Stimulated activated memory B cell treated with anti-CD40 and anti-IgM and Interleukin-4, amounts not matched to agents 10 μg/mL and 1 μg/mL and 100 μg/mL, for 72 hours (primary cell): ENCODE measurements at places on chromosomes 2 and 18.

DNA sequence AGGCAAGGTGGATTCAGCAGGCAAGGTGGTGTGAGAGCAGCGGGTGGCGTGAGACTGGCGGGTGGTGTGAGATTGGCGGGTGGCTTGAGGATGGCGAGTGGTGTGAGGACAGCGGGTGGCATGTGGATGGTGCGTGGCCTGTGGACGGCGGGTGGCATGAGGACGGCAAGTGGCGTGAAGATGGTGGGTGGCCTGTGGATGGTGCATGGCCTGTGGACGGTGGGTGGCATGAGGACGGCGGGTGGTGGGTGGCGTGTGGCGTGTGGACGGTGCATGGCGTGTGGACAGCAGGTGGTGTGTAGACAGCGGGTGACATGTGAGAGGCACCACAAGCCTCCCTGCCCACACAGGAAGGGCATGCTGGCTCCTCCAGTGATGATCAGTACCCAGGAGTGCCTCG is 186.9 kb upstream of the SALL3 start:
- ATAC-seq, result peak; percentile 21

- ATAC-seq, result no peak
Observed at GRCh38 chr18:46393961-46394360, 263.1 kb downstream of the LOXHD1 start.

GRCh38 chr2:136111711-136112110 is 6.2 kb downstream of the CXCR4 start:
- ATAC-seq, result no peak

GRCh38 chr2:119476301-119477112 is 44.9 kb downstream of the TMEM37 start:
- ATAC-seq, result peak; percentile 42

GRCh38 chr18:46560671-46561045 is 96.4 kb downstream of the LOXHD1 start:
- ATAC-seq, result no peak

DNA sequence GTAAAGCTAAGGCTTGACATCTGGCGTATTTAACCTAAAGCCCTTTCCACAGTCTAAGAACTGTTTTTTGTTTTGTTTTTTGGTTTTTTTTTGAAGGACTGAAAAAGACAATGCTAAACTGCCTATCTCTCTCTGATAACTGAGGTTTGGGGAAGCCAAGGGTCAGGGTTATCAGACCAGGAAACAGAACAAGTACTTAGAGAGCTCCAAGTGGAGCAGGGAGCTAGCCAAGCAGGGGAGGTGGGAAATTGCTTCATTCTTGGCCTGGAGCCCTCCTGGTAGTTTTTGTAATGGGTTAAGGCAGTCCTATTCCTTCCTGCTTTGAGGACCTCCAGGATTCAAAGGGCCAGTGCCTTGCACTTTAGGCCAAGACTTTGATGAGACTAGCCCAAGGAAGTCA is 154.3 kb upstream of the LTBP1 start:
- no peak for ATAC-seq

DNA sequence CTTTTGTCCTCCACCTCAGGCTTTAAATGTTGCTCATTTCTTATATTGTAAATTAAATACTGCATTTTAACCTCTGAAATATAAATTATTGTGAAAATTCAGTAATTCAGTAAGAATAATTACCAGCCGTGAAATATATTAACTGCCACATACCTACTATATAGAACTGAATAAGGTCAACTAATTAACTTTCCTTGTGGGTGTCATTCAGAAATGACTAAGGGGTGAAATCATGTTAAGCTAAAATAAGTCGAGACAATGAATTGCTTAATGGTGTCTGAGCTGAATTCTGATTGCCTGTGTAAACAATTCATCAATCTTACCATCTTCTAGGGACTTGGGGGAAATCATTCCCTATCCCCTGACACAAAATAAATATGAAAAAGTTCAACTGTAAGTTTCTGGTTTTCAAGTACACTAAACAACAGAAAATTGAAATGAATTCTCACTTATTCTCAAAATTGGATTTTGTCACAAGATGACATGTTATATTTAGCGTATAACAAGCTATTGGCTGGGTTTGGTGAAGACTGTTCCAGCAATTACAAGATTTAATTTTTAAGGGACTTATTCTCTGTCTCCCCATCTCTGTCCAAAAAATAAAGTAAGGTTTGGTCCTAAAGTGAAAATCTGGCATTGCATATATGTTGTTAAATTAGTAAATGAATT is 255.1 kb downstream of the METTL4 start:
- no peak for ATAC-seq

DNA sequence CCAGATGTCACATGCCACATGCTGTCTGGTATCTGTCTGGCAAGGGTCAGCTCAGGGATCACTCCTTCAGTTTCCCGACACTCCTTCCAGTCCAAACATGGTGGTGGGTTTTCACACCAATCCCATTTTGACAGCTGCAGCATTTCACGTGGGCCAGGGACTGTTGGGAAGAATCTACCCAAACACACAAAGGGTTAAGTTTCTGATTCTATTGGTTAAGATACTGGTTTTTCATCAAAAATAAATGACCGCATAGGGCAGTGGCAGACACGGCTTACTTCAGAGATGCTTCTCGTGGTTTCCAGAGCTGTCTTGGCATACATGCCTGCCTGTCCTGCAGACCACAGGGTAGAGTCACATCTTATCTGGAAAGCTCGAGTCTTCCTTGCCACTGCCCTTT is 79.7 kb downstream of the PSMG2 start:
- ATAC-seq, result no peak

- no peak for ATAC-seq
Observed at GRCh38 chr2:98654699-98655495, 46.5 kb downstream of the UNC50 start.

- no peak for ATAC-seq
Observed at GRCh38 chr2:240643811-240644150, 18.5 kb downstream of the GPR35 start.

- no peak for ATAC-seq
Observed at GRCh38 chr2:66559672-66560071, 124.7 kb downstream of the MEIS1 start.

DNA sequence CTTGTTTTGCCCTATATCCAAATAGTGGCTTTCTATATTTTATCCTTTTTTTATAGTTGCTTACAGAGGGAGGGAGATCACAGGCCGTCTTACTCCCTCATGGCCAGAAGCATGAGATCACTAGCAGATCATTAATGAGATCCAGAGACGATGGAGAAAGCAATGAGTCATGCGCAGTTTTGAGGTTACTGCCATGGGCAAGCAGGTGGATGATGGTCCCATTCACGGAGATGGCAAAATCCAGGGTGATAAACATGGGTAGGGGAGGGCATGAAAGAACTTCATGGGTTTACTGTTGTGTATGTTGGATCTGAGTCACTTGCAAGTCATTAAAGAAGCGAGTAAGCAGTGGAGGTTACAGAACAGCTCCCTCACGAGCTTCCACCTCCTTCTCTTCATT is 60.4 kb downstream of the C18orf63 start:
- ATAC-seq, result no peak

DNA sequence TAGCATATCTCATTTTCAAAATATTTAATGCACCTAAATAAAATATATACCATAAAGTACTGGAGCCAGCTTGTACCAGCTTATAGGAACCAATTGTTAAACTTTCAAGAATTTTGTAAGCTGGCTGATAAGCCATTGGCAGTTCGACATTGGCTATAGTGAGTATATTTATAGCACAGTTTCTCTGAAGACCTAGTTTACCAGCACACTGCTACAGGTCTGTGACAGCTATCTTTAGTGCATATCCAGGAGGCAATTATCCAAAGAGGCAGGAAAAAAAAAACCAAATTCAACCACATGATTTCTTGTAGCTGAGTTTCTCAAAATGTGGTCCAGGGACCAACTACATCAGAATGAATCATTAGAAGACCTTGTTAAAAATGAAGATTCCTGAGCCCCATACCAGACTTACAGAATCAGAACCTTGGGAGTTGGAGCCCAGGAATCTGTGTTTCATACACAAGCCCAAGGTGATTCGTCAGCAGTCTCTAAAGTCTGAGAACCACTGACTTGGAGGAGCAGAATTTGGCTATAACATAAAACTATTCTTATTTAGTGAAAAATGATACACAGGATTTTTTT is 279.0 kb upstream of the NRP2 start:
- ATAC-seq, result no peak

- no peak for ATAC-seq
Observed at GRCh38 chr2:219861307-219861706, 233.9 kb downstream of the SLC4A3 start.

- no peak for ATAC-seq
Observed at GRCh38 chr2:30569946-30570345, 122.9 kb downstream of the LCLAT1 start.

DNA sequence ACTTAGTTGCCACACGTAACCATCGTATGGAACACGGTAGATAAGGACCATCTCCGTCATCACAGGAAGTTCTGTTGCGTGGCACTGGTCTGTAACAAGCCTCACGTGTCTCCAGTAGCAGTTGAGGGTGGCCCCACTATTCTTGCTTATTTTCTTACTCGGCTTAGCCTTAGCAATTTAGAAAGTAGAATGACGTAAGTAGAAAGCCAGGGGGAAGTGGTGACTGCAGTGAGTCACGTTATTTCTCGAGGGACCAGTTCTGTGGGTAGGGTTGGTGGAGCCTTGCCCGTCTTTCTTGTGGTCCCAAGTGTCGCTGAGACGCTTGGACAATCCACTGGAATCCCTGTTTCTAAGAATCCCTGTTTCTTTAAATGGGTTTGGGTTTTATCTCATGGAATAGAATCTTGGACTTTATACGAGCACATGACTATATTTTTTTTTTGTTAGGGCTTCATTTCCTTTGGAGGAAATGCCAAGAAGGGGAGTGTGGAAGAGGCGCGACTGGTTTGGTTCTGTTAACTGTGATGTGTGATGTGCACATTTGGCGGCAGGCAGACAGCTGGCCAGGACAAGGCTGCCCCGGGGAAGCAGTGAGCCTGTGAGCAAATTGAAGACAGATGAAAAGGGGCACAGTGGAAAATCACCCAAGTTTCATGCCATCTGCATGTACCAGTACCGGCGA is 96.2 kb downstream of the CABLES1 start:
- peak; percentile 93 for ATAC-seq

- ATAC-seq, result no peak
Observed at GRCh38 chr2:67479261-67479660, 82.1 kb downstream of the ETAA1 start.

GRCh38 chr18:67411116-67411515 is 105.4 kb downstream of the DSEL start:
- ATAC-seq, result no peak

DNA sequence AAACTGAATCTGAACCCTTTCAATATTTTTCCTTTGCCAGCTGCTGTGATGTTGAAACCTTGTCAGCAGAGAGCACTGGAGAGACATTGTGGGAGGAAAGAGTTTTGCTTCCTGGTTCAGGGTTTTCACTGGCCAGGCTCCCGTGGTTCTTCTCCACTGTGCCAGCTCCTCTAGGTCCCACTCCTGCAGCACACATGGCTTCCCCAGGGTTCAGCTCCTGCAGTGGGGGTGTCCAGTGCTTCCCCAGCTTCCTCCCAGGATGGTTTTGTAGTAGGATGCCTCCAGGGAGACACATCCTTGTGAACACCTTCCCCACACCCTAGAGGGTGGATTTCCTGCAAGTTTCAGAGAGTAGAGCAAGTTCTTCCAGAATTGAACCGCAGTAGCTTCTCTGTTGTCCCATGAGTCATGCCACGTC is 24.0 kb upstream of the SULT1C3 start:
- ATAC-seq, result no peak

DNA sequence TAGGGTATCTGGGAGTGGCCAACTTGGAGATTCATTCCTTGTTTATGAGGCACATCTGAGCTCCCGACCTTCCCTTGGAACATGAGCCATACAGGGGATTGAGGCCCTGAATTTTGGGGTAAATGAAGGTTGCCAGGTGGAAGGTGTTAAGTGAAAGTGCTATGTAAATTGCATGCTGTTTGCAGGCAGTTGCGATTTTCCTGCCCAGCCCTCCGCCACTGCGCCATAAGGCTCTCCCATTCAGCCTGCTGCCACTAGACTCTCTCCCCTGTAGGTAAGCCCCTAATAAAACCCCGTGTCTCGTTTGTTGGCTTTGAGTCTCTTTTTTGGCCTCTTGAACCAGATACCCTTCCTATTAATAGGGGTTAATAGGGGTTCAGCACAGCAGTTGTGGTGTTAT is 33.8 kb downstream of the PCARE start:
- ATAC-seq, result no peak

GRCh38 chr18:63907664-63908063 is at the start of gene SERPINB10:
SERPINB10 (plus strand) TSS chr18:63907958; CDS start chr18:63915511, 7,553 bp downstream.
- no peak for ATAC-seq

DNA sequence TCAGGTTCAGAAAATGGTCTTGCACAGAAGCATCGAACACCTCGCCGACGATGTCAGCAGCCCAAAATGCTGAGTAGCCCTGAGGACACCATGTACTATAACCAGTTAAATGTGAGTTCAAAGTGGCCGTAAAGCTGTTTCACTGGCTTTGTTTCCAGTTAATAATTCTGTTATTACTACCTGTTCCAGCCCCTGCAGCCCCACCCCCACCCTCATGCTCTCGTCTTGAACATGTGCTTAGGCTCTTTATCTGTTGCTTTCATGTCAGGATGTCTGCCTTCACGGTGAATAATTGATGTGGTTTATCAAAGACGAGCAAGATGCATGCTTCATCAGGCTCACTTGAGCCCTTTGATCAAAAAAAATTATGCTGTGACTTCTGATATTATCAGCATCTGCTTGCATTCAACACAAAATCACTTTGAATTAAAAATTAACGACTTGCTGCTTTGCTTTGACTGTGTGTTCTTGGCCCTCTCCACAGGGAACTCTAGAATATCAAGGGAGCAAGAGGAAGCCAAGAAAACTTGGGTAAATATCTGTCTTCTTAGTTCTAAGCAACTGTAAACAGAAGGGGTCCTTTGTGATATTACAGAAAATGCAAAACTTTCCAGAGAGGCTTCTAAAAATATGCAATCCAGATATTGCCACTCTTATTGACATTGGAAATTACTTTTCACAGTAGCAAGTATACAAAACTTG is 63.4 kb upstream of the SP5 start:
- no peak for ATAC-seq

- ATAC-seq, result no peak
Observed at GRCh38 chr2:54952978-54953456, 97.2 kb downstream of the RTN4 start.

- ATAC-seq, result peak; percentile 93
Observed at GRCh38 chr2:203811491-203812221, 55.9 kb upstream of the CTLA4 start.

GRCh38 chr2:211085056-211085680 is 528.8 kb downstream of the CPS1 start:
- no peak for ATAC-seq
